ENCODE measurements at places on chromosomes 16 and 17. TPM values are rescaled to one million over a fixed set of nuclear protein-coding genes. Genes with fewer than 3 reads are reported as not detected.
A peak's percentile ranks its signal among the peaks of the same experiment; 100 is the strongest.

GRCh38 chr17:77465358-77466041 is 324.7 kb downstream of the SEC14L1 start:
- no peak for DNase-seq

The KCNH6 gene
- total RNA-seq, result not detected

GRCh38 chr16:86171329-86171728 is 272.4 kb downstream of the IRF8 start:
- DNase-seq, result peak; percentile 43

DNA sequence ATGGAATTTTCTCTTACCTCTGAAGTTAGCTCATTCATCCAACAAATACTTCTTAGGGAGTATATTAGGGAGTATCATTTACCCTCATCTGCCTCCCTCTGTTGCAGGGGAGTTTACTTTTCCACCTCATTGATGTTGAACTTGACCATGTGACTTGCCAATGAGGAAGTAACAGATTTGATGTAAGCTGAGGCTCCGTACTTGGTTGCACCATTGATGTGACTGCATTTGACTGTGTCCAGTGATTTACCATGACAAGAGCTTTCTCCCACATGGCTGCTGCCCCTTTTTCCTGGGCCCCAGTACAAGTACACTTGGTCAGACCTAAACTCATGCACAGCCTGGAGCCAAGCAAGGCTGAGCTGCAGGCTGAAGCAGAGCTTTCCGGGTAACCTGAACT is 81.6 kb upstream of the HS3ST2 start:
- no peak for DNase-seq

DNA sequence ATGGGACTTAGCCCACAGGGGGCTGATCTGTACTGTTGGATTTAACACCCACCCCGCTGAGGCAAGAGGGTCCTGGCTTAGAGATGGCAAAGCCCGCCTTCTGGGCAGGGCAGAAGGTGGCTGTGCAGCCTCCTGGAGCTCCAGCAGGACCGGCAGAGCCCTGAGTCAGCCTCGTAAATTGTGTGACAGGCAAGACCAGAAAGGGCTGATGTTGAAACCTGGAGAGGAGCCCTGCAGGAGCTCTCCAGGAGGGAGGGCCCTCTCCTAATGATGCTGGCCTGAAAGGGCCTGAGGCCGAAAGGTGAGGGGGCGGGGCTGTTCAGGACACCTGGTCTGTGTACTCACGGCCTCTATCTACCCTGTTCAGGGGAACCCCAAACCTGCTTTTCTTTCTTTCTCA is 22.5 kb upstream of the MYO15B start:
- DNase-seq, result no peak

The MTMR4 gene
- 42.2 TPM for total RNA-seq

The TMEM231 gene
- total RNA-seq, result 2.6 TPM

The SSTR5 gene
- total RNA-seq, result 3.7 TPM

- DNase-seq, result no peak
Observed at GRCh38 chr17:17297217-17297616, 6.0 kb upstream of the NT5M start.

DNA sequence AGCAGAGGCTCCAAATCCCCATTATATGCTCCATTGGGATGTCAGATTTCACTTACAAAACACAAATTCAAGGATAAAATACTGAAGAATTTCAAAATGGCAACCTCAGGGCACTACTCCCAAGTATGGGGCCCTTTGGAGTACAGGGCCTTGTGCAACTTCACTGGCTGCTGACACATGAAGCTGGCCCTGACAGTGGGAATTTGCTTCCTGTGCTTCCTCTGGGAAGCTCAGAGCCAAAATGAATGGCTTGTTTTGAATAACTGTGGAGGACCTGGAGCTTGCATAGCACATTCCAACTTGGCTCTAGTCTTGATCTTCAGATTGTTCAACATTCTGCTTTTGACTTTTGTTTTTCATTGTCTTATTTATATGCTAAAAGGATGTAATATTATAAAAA is 52.3 kb upstream of the HNF1B start:
- no peak for DNase-seq

- DNase-seq, result no peak
Observed at GRCh38 chr17:58275417-58275816, 5.3 kb downstream of the MPO start.

The NOS2 gene
- total RNA-seq, result not detected

The SLC13A2 gene
- not detected for total RNA-seq
